Nucleus accumbens (tissue), 56 donors: ENCODE measurements at places on chromosomes 7 and 10.

- peak; percentile 44 for DNase-seq
These were observed 57.8 kb downstream of the LGI1 start for GRCh38 chr10:93815304-93816096.

DNA sequence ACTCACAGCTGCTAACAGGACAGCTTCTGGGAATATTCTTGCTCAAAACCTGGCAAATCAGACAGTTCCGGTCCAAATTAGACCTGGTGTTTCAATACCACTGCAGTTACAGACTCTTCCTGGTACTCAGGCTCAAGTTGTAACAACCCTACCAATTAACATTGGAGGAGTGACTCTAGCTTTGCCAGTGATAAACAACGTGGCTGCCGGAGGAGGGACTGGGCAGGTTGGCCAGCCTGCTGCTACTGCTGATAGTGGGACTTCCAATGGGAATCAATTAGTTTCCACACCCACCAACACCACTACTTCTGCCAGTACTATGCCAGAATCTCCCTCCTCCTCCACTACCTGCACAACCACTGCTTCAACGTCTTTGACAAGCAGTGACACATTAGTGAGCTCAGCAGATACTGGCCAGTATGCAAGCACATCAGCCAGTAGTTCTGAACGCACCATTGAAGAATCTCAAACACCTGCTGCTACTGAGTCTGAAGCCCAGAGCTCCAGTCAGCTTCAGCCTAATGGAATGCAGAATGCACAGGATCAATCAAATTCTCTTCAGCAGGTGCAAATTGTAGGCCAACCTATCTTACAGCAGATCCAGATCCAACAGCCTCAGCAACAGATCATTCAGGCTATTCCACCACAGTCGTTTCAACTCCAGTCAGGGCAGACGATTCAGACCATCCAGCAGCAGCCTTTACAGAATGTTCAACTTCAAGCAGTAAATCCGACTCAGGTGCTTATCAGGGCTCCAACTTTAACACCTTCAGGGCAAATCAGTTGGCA lies 2.1 kb downstream of the SP4 start:
- no peak for DNase-seq

- no peak for DNase-seq
These were observed 10.0 kb downstream of the WNT2 start for GRCh38 chr7:117312593-117313580.

DNA sequence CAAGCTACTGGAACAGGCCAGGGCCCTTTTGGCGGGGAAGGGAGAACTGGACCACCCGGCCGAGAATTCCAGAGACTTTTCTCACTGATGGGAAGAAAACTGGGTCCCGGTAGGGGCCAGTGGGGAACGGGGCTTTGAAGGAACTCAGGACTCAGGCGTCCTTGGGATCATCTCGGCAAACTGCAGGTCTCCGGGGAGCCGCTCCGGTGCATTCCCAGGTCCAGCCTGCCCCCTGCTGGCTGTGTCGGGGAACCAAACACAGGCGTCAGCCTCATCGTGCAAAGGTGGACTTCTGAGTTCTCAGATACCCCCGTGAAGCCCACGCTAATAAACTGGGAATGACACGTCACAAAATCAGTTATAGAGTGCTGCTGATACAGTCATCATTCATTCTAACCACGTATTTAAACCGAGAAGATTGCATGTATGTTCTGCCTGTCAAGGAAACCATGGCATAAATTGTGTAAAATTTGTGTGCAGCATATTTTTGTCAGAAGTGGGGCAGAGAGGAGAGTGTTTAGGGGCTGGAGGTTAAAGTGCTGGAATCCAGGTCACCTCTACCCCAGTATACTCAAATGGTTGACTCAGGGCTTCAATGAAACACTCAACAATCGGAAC lies 76.1 kb upstream of the CPXM2 start:
- DNase-seq: peak; percentile 28

GRCh38 chr10:68067029-68067428 lies 8.1 kb downstream of the HERC4 start:
- no peak for DNase-seq

DNA sequence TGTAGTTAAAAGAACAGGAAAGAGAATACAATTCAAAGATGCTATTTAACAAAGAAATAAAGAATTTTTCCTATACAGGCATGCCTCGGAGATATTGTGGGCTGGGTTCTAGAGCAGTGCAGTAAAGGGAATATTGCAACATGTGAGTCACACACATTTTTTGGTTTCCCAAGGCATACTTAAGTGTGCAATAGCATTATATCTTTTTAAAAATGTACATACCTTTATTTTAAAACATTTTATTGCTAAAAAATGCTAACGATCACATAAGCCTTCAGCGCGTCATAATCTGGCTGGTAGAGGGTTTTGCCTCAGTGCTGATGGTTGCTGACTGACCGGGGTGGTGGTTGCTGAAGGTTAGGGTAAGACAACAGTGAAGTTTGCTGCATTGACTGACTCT lies 54.4 kb downstream of the ESYT2 start:
- DNase-seq: no peak

DNA sequence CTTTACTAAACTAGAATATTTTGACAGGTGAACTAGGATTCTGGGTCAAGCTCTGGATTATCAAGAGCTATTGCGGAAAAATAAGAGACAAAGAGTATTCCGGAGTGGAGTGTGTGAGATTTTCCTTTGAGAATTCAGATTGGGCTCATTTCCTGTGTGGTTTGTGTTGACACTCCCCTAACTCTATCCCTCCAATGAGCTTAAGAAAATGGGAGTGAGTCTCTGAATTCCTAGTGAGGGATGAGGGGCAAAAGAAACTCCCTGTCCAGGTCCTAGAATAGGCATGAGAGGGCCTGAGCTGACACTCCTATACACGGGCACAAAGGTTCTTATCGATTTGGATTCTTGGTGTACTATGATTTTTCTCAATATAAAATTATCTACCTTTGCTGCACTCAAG lies 10.2 kb downstream of the KLF14 start:
- no peak for DNase-seq

GRCh38 chr10:17647326-17647725 lies 3.4 kb downstream of the STAM start:
- DNase-seq: no peak

DNA sequence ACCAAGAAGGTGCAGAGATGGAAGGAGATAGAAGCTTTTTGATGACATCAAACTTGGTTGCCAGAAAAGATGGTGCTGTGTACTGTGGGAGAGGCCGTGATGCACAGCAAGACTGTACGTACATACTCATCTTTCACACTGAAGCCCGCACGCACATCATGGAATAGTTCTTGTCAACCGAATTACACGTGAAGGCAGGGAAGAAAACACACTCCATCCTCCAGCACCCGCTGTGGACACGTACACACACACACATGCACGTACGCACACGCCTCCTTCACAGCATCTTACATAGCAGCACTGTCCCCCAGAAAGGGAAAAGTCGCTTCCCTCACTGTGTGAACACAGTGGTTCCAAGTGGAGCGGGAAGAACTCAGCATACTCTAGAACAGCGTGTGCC lies 54.5 kb upstream of the DDC start:
- no peak for DNase-seq

DNA sequence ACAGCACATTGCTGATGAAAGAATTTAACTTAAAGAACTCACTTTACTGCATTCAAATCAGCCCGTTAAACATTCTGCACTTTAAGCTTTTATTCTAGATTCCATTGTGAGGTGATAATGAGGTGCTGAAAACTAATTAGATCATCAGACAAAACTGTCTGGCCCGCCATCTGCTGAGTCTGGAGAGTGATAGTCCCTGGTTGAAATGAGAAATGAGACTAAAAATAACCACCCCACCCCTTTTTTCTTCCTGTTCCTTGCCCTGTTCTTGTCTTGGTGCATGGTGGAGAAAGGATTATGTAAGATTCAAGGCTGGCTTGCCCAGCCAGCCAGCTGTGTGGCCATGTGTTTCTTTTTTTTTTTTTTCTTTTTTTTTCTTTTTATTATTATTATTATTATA lies 277.0 kb upstream of the COBL start:
- no peak for DNase-seq

DNA sequence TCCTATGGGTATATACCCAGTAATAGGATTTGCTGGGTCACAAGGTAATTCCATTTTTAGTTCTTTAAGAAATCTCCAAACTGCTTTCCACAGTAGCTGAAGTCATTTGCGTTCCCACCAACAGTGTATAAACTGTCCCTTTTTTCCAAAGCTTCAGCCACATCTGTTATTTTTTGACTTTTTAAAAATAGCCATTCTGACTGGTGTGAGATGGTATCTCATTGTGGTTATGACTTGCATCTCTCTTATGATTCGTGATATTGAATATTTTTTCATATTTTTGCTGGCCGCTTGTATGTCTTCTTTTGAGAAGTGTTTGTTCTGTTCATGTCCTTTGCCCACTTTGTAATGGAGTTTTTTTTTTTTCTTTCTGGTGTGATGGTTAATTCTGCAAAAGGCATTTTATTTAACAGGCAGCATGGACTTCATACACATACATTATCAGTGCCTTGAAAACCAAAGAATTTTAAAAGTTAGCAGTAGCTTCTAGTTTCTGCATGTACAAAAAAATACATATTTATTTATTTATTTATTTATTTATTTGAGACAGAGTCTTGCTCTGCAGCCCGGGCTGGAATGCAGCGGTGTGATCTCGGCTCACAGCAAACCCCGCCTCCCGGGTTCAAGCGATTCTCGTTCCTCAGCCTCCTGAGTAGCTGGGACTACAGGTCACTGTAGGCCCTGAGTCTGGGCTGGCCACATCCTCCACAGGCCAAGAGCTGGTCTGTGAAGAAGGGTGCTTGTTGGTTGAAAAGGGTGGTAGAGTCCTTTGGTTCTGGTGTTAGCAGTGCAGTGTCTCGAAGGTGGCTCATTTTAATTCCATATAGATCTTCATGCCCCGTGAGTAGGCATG lies 32.3 kb downstream of the AGR3 start:
- no peak for DNase-seq

DNA sequence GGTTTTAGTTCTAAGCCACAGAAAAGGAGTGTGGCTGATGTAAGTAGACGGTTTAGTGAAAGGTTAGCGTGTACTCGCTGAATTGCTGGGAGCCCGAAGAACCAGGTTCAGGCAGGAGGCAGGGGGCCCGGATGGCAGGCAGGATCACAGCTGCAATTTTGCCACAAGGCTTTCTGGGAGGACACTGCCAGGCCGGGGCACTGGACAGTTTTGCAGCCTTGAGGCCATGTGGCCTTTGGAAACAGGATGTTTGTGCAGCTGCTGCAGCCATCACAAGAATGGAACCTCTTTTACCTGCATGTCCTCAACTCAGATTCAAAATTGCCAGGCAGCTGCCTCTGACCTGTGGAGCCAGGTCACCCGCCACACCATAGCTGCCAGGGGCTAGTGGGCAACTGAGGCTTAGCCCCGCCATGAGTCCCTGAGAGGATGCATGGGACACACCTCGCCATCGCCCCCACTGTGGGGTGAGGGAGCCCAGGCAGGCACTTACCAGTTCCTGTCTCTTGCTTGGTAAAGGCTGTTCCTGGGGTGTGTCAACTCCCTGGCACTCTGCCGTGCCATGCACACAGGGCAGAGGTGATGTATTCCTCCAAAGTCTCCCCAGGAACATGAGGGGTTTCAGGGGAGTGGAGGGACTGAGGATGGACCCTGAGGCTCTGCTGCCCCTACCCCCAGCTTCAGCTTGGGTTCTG lies 188.6 kb downstream of the RPS24 start:
- DNase-seq: no peak

DNA sequence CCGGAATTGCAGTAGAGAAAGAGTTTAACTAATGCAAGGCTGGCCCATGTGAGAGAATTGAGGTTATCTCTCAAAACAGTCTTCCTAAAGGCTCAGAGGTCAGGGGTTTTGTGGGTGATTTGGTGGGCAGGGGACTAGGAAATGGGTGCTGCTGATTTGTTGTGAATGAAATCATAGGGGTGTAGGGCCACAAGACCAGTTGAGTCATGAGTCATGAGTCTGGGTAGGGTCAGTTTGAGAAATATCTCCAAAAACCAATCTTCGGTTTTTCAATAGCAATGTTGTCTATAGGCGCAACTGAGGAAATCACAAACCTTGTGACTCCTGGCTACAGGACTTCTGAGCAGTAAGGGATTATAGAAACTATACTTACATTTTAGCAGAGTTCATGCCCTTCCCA lies 460.0 kb upstream of the NRP1 start:
- DNase-seq: no peak

- no peak for DNase-seq
These were observed 863 bp downstream of the CALD1 start for GRCh38 chr7:134780166-134780828.

GRCh38 chr7:137342265-137342664 lies 1.3 kb downstream of the PTN start:
- DNase-seq: no peak

DNA sequence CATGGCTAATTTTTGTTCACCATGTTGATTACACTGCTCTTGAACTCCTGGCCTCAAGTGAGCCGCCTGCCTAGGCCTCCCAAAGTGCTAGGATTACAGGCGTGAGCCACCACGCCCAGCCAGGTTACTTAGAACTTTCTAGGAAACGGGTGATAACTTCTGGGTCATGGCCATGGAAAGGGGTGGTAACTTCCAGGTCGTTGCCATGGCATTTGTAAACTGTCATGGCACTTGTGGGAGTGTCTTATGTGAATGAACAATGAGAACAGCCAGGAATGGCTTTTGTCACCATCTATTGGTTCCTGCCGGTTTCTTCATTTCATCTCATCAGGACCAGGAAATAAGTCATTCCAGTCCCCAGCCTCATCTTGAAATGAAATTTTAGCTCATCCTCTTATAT lies 120.9 kb downstream of the SLC16A9 start:
- no peak for DNase-seq

GRCh38 chr7:41351091-41351490 lies 351.8 kb downstream of the INHBA start:
- DNase-seq: no peak

DNA sequence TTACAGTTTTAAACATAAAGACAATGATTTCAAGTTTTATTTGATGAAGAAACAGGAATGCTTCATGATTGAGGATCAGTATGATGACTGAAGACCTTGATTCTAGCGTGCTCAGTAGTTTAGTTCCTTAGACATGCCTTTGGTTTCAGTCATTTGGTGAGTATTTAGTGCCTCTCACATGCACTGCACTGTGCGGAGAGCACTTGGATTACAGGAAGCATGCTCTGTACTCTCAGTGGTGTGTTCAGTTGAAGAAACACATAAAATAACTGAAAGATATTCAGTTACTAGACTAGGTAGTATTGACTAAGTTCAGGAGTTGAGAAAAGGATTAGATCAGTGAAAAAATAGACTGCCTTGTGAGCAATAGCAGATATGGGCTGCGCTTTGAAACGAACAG lies 25.5 kb downstream of the RBM17 start:
- DNase-seq: no peak
